GM10248 (cell line): ENCODE measurements at places on chromosomes 16 and 17.
A peak's percentile ranks its signal among the peaks of the same experiment; 100 is the strongest.

- DNase-seq, result no peak
Measured at GRCh38 chr16:89320782-89321501, 103.4 kb downstream of the ZNF778 start.

DNA sequence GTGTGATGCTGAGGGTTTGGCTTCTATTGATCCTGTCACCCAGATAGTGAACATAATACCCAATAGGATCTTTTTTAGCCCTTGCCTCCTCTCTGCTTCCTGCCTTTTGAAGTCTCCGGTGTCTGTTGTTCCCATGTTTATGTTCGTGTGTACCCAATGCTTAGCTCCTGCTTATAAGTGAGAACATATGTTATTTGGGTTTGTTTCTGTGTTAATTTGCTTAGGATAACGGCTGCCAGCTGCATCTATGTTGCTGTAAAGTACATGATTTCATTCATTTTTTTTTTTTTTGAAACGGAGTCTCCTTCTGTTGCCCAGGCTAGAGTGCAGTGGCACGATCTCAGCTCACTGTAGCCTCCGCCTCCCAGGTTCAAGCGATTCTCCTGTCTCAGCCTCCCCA lies 23.0 kb downstream of the DUS2 start:
- DNase-seq, result no peak

DNA sequence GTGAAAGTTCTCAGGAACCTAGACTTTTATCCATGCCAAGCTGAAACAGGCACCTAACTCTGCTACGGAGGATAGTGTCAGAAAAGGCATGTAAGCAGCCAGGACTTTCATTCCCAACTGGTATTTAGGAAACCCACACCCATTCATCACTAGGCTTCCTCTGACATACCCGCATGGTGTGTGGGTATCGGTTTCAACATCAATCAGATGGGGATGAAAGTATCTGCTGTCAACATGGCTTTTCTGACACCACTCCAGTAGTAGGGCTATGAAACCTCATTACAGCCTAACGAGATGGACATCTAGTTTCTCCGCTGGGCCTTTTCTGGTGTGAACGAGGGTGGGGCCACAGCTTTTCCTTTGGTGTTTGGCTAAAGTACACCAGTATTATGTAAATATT lies 1178.3 kb downstream of the CDH11 start:
- DNase-seq, result no peak

GRCh38 chr17:44911133-44912001 lies 3.9 kb downstream of the GFAP start:
- DNase-seq, result peak; percentile 64

DNA sequence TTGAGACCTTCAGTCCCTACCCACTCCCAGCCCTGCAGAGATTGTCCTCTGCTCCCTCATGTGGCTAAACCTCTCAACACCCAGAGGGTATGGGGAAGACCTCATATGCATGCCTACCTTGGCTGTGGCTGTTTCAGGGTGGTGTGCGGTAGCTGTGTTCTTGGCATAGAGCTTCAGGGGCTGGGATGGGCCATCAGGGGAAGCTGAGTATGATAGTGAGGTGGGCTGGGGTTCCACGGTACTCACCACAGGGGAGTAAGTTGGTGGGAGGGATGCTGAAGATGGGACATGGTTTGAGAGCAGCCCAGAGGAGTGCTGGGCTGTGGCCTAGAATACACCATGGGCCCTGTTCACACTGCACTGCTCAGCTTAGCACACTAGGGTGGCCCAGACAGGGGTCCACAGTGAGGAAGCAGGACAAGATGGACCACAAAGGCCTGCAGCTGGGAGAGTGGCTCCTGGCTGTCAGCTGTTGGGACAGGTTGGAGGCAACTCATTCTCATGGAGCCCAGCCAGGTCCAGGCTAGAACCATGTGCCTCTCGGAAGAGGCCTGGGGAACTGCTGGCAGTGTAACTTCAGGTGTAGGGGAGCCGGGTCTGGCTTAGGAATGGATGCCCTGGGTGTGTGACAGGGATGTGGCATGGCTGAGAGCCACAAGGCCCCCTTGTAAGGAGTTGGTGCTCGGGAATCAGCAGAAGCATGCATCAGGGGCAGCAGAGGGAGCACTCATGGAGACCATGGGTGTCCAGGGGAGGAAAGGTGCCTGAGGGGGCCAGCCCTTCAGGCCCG lies 3.1 kb downstream of the MFAP4 start:
- DNase-seq, result no peak

DNA sequence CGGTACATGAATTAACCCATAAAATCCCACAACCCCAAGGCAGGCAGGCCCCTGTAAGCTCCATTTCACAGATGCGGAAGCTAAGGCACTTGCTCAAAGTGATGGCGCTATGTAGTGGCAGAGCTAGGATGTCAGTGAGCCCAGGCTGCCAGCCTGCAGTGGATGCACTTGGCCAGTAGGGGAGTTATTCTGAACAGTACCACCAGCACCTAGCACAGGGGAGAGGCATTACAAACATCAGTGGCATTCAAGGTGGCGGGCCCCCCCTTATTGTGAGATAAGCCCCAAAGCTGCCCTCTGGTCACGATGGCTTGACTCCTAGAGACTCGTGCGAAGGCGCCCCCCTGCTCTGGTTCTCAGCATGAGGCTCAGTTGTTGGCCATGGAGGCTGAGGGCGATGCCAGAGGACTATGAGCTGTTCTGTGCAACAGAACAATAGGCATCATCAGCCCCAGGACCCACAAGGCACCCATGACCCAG lies 33.8 kb downstream of the GTF3C1 start:
- peak; percentile 59 for DNase-seq
